ENCODE measurements at places on chromosomes 13 and 19.

DNA sequence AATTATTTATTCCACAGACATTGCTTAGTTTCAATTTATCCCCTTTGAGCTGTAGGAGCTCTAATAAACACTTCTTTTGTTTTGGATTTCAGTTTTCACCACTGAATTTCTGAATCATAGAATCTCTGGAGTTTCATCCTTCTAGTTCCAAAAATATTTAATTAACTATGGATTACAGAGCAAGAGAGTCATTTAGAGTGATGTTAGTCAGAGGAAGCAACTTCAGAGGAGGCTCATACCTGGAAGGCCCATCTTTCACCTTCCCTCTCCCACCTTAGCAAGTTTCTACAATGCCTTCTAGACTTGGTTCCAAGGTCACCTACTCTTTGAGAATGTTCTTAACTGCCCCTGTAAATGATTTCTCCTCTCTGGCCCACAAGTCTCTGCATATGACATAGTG lies 353.2 kb downstream of the SPRY2 start:
- no peaks in the 10 kb centered on the region for H3K36me3 ChIP-seq
- no peaks in the 10 kb centered on the region for H3K27me3 ChIP-seq
- DNase-seq = no peak
- no peaks in the 10 kb centered on the region for H3K4me1 ChIP-seq

- no peak overlapping the region for H3K27ac ChIP-seq
- no peak for DNase-seq
- no peak overlapping the region for H3K4me3 ChIP-seq
Measured at GRCh38 chr19:18529782-18530181, 7.9 kb upstream of the ELL start.

GRCh38 chr19:40217934-40218890 lies at the start of gene TTC9B:
TTC9B (minus strand) TSS chr19:40218384; CDS start chr19:40218381, 3 bp downstream.
- H3K27ac ChIP-seq = no peak within 1 kb of the TSS
- peak; percentile 67 for DNase-seq
- H3K36me3 ChIP-seq = peaks cover 3% of the 10 kb centered on the region
- H3K4me3 ChIP-seq = no peak within 1 kb of the TSS

DNA sequence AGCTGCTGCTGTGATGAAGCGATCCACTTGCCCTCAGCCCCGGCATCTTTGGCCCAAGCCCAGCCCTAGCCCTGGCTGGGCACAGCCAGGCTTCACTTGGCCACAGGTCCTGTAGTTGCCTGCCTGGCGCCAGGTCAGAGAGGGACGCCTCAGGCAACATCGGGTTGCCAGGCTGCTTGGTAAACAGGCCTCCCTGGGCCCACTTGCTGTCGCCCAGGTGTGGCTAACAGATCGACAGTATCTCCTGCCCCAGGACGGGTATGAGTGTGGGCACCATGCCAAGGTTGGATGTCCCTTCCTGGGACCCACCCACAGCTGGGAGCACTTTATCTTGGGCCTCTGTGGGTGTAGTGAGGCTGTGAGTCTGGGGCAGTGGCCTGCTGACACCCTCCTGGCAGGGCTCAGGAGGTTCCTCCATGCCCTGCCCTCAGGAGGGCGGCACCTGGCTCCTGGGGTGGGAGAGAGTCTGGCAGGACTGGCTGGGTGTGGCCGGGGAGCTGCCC lies 27.8 kb downstream of the CARM1 start:
- no peak overlapping the region for H3K4me3 ChIP-seq
- no peak for DNase-seq
- H3K4me1 ChIP-seq = peaks cover 11% of the 10 kb centered on the region
- H3K36me3 ChIP-seq = peaks cover 5% of the 10 kb centered on the region

GRCh38 chr19:53246498-53246897 lies 8.2 kb downstream of the ZNF677 start:
- H3K36me3 ChIP-seq = peaks cover 31% of the 10 kb centered on the region
- no peak overlapping the region for H3K4me3 ChIP-seq
- H3K4me1 ChIP-seq = no peaks in the 10 kb centered on the region
- no peak for DNase-seq

GRCh38 chr13:95098916-95099315 lies 202.3 kb downstream of the ABCC4 start:
- H3K27me3 ChIP-seq = no peaks in the 10 kb centered on the region
- no peak overlapping the region for H3K27ac ChIP-seq
- H3K4me3 ChIP-seq = no peak overlapping the region
- H3K4me1 ChIP-seq = no peaks in the 10 kb centered on the region
- H3K36me3 ChIP-seq = peaks cover 3% of the 10 kb centered on the region
- no peak for DNase-seq

DNA sequence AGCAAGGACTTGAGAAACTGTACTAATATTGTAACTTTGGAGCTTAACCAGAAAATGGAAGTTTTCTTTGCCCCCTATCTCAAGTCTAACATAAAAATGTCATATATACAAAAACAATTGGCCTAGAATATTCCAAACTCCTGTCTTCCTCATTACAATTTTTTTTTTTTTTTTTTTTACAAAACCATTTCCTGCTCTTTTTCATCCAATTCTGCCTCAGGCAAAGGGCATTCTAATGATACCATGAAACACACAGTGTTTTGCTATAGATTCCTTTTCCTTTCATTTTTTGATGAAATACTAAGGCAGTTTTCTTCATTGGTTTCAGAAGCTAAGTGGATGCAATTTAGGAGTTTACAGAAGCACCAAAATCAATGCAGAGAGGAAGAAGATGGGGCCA lies 119.7 kb downstream of the LHFPL6 start:
- no peak for DNase-seq
- H3K27me3 ChIP-seq = peaks cover 4% of the 10 kb centered on the region
- H3K4me3 ChIP-seq = no peak overlapping the region
- no peak overlapping the region for H3K27ac ChIP-seq
- no peaks in the 10 kb centered on the region for H3K4me1 ChIP-seq
- no peaks in the 10 kb centered on the region for H3K36me3 ChIP-seq

GRCh38 chr13:41117869-41118268 lies 14.7 kb downstream of the KBTBD6 start:
- no peak overlapping the region for H3K27ac ChIP-seq
- H3K4me3 ChIP-seq = no peak overlapping the region
- no peak for DNase-seq
- no peaks in the 10 kb centered on the region for H3K36me3 ChIP-seq
- H3K4me1 ChIP-seq = no peaks in the 10 kb centered on the region

GRCh38 chr19:17605761-17606589 lies 50.5 kb downstream of the COLGALT1 start:
- H3K27ac ChIP-seq = peak overlapping the region; percentile 51
- DNase-seq = peak; percentile 80
- peaks cover 32% of the 10 kb centered on the region for H3K27me3 ChIP-seq
- H3K4me3 ChIP-seq = peak overlapping the region; percentile 58
- peaks cover 7% of the 10 kb centered on the region for H3K4me1 ChIP-seq

GRCh38 chr13:112986946-112987681 lies 18.1 kb downstream of the MCF2L start:
- no peaks in the 10 kb centered on the region for H3K27me3 ChIP-seq
- no peak overlapping the region for H3K4me3 ChIP-seq
- H3K4me1 ChIP-seq = no peaks in the 10 kb centered on the region
- H3K36me3 ChIP-seq = no peaks in the 10 kb centered on the region
- no peak for DNase-seq

DNA sequence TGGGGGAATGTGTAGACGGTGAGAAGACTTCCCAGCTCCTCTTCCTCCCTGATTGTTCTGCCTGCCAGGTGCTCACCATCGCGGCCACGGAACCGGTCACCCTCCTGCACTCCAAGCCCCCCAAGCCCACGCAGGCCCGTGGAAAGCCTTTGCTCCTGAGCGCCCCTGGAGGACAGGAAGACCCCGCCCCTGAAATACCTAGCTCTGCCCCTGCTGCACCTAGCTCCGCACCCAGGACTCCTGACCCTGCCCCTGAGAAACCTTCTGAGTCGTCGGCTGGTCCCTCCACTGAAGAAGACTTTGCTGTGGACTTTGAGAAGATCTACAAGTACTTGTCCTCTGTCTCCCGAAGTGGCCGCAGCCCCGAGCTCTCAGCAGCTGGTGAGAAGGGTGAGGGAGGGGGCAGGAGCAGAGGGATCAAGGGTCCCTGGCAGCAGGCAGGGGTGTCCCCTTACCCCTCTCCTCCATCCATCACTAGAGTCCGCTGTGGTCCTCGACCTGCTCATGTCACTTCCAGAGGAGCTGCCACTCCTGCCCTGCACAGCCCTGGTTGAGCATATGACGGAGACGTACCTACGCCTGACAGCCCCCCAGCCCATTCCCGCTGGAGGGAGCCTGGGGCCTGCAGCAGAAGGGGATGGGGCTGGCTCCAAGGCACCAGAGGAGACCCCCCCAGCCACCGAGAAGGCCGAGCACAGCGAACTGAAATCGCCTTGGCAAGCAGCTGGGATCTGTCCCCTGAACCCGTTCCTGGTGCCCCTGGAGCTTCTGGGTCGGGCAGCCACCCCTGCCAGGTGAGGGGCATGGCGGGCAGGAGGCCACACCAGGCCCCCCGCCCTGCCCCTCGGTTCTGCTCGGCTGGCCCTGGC lies 2.1 kb downstream of the SNAPC2 start:
- H3K27ac ChIP-seq = no peak overlapping the region
- H3K4me1 ChIP-seq = peaks cover 42% of the 10 kb centered on the region
- peaks cover 18% of the 10 kb centered on the region for H3K27me3 ChIP-seq

GRCh38 chr19:1089891-1090290 lies 5.3 kb downstream of the POLR2E start:
- peaks cover 44% of the 10 kb centered on the region for H3K36me3 ChIP-seq
- H3K4me1 ChIP-seq = peaks cover 73% of the 10 kb centered on the region
- no peaks in the 10 kb centered on the region for H3K27me3 ChIP-seq
- H3K27ac ChIP-seq = peak overlapping the region; percentile 83
- H3K4me3 ChIP-seq = no peak overlapping the region
- peak; percentile 82 for DNase-seq

DNA sequence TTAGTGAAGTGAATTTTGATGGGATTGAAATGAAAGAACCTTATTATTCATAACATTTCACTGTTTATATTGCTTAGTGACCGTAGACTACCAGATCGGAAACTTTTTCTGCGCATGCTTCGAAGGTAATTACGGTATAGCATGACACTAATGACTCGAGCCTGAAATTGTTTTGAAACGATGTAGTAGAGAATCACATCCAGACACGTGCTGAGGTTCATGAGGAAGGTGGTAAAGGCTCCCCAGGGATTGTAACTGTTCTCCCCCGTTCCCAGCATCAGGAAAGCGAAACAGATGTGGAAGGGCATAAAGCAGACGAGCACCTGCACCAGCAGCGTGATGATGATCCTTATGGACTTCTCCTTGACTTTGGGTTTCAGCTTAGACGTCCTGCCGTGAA lies 3.3 kb downstream of the GPR18 start:
- no peaks in the 10 kb centered on the region for H3K27me3 ChIP-seq
- H3K36me3 ChIP-seq = peaks cover 54% of the 10 kb centered on the region

GRCh38 chr13:107512551-107512950 lies 702.8 kb downstream of the LIG4 start:
- H3K36me3 ChIP-seq = no peaks in the 10 kb centered on the region
- no peaks in the 10 kb centered on the region for H3K4me1 ChIP-seq
- H3K27me3 ChIP-seq = no peaks in the 10 kb centered on the region
- H3K4me3 ChIP-seq = no peak overlapping the region
- DNase-seq = no peak

GRCh38 chr19:11192957-11193939 lies 4.1 kb downstream of the KANK2 start:
- H3K4me1 ChIP-seq = peaks cover 21% of the 10 kb centered on the region
- H3K27ac ChIP-seq = no peak overlapping the region
- no peaks in the 10 kb centered on the region for H3K36me3 ChIP-seq
- H3K27me3 ChIP-seq = peaks cover 9% of the 10 kb centered on the region

Measured in activated CD8-positive, alpha-beta T cell treated with anti-CD3 and anti-CD28 coated beads, Interleukin-2, amount 10 ng/mL, durations not matched to agents 7 days and 5 days (primary cell).